ENCODE measurements at places on chromosomes 5 and 9.

- DNase-seq, result no peak
Observed at GRCh38 chr5:56323505-56323904, 90.4 kb upstream of the ANKRD55 start.

- no peak for DNase-seq
Observed at GRCh38 chr5:25955337-25955736, 1083.0 kb downstream of the CDH9 start.

DNA sequence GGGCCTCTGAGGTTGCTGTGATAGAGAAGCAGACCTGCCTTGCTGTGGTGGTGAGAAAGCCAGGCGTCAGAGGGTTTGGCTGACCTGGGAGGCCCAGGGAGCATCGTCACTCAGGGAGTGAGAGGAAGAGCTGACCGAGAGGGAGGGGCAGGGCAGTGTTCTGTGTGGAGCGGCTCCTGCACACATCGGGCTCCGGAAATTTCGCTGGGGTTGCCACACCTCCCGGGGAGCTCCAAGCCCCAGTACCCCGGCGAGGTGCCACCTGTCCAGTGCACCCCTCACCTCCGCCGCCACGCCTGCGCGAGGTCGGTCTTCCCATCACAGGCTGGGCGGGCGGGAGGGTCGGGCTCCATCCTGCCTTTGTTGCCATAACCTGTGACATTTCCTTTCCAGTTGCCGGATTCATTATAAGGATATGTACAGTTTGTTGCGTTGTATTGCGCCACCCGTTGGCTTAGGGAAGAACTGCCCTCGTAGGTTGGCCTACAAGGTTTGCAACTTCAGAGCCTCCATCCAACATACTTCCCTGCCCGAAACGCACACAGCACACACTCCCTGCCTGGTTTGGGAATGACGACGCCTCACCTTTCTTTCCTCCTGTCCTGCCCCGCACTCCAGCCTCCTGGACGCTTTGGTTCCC lies 223.2 kb downstream of the CACNA1B start:
- DNase-seq, result no peak

DNA sequence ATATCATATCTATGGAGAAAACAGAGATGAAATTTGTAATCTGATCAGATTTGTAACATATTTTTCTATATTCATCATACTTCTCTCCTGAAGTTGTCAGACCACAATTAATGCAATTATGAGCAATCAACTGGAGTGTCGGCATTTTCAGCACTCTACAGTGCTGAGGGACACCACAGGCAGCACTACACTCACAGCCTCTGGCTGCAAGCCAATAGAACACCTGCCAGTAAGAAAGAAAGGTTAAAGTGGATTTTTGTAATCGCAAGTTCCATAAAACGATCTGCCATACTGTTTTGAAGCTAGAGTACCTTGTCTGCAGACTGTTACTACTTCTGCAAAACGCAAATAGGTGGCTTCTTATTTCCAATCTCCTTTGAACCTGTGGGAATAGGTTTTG lies 147.6 kb downstream of the ADAMTS6 start:
- DNase-seq, result no peak

GRCh38 chr9:87491523-87491922 lies 6.1 kb upstream of the DAPK1 start:
- DNase-seq, result no peak

DNA sequence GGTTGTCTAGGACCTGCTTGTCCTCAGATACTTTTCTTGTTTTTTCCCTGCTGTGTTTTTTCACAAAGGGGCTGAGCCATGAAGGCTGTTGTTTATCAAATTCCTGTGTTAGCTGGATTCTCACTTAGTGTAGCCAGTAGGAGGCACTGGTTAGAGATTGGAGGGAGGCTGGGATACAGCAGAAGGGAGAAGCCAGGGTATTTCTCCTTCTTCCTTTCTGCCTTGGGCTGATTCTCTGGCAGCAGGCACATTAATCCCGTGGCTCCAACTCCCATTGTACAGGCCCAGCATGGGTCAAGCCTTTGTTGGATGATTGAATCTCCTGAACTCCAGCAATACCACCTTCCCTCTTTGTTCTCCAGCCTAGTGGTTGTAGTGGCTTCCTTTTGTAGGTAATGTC lies 46.4 kb upstream of the FAM170A start:
- DNase-seq, result no peak

DNA sequence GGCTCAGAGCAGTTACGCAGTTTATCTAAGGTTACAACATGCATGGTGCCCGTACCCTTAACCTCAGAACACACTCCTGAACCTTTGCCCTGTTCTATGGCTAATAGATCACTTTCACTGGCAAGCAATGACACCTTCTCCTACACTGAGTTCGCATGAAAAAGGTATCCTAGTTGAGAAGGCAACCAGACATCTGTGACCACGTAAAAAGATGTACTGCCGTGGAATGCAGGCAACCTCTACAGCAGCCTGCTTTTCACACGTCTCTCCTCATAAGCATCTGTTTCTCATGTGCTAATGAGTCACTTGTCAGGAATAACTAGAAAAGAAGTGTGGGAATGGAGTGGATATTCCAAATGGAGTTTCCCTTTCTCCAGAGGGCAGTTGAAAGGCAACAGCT lies 71.4 kb downstream of the FBXO38 start:
- no peak for DNase-seq

GRCh38 chr5:179839328-179840256 lies 18.9 kb downstream of the SQSTM1 start:
- no peak for DNase-seq

GRCh38 chr9:116275418-116276195 lies 122.0 kb downstream of the PAPPA start:
- no peak for DNase-seq

- DNase-seq, result no peak
Observed at GRCh38 chr5:37889612-37890317, 49.9 kb upstream of the GDNF start.

DNA sequence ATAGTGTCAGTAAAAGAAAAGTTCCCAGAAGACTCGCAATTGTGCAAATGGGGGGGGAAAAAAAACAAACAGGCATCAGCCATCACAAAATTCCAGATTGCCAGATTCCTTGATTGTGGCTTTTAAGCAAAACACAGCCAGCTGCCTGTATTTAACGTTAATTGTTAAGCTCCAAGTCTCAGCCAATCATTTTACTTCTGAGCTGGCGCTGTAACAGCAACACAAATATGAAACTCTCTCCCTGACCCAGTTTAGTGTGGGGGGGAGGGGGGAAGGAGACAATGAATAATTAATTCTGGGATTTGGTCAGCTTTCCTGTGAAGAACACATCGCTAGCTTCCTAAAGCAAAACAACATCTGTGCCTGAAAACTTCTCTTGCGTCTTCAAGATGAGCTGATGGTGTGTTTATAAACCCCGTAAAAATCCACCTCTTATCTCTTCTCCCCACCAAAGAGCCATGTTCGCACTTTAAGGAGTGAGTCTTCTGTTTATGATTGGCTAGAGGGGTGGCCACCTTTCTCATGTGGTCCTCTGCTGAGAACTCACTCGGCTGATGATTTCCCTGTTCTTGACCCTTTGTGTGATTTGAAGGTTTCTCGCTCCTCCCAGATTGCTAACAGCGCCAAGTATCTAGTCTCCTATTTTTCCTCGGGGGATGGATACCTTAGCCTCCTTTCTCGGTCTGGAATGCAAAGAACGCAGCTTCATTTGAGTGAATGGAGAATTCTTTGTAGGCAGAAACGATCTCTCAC lies 160.2 kb upstream of the DAPK1 start:
- DNase-seq, result no peak

- no peak for DNase-seq
Observed at GRCh38 chr5:167051402-167051768, 1240.1 kb upstream of the WWC1 start.

Data from KG1 (cell line).